Smooth muscle cell of the brain vasculature (primary cell): ENCODE measurements at places on chromosomes 2 and 18.
A peak's percentile ranks its signal among the peaks of the same experiment; 100 is the strongest.

DNA sequence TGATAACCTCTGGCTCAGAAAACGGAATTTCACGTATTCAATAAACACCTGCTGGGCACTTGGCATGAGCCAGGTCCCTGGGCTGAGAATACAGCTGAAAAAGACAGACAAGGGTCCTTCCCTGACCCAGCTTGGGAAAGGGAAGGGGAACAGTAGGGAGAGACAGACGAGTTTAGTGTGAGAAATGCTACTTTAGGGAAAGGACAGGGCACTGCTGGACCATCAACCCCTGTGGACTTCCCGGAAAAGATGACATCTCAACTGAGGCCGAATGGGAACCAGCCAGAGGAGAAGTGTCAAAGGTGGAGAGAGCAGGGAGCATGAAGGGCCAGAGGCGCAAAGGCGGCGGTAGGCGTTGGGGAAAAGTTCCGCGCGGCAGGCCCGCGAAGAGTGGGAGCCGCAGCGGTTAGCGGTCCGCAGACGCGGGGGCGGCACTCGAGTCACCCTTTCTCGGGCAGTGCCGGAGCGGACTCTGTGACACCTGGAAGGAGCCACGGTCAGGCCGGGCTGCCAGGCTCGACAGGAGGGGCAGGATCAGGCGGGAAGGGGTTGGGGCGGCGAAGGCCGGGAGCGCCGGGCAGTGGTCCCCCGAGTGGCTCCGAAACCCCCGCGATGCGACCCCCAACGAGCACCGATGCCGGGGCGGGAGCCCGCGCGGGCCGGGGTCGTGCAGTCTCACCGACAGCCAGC, 519 bp downstream of the TEX261 start:
- DNase-seq = no peak

DNA sequence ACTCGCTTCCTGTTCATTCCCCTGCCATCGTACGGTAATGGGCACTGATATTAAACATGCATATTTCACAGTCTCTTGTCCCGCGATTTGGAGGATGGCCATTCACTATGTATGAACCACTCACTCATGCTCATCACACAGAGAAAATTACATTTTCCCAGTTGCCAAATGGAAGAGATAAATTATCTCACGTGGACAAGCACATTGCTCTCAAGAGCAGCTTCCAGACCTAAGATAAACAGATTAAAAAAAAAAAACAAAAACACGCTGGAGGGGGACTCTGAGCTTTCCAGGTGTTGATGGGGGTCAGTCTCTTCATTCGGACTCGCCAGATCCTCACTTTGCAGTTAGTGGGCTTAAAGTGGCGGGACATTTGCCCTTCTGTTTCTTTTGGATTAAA, 1.7 kb upstream of the MAPK4 start:
- no peak for DNase-seq

GRCh38 chr2:47735136-47735869, 47.6 kb upstream of the MSH6 start:
- no peak for DNase-seq

DNA sequence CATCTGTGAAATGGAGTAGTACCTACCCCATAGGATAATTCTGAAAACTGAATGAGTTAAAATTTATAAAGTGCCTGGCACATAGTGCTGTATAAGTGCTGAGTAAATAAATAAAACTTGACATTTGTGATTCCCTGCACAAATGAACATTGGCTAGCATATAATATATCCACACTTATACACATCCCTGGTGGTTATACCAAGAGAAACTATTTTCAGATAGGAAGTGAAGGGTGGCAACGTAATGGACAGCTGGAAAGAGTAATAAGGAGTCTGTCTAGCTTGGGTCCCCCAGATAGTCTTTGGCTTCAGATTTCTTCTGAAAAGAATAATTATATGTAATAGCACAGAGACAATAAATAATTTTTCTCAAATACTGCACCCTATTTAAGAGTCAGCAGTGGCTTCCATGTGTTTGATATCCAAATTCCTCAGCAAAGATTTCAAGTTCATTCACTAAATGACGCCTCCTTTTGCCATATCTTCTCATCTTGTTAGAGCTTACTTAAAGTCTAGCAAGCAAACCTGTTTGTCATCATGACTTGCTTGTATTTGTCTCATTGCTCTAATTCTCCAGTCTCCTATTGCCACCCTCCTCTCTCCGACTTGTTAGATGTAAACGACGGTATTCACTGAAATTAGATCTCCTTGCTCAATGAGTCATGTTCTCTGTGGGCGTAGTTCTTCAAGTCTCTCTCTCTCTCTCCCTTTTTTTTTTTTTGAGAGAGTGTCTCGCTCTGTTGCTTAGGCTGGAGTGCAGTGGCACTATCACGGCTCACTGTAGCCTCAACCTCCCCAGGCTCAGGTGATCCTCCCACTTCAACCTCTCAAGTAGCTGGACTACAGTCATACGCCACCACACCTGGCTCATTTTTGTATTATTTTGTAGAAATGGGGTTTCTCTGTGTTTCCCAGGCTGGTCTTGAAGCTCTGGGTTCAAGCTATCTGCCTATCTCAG, 8.7 kb upstream of the ADGRF3 start:
- DNase-seq = peak; percentile 73

DNA sequence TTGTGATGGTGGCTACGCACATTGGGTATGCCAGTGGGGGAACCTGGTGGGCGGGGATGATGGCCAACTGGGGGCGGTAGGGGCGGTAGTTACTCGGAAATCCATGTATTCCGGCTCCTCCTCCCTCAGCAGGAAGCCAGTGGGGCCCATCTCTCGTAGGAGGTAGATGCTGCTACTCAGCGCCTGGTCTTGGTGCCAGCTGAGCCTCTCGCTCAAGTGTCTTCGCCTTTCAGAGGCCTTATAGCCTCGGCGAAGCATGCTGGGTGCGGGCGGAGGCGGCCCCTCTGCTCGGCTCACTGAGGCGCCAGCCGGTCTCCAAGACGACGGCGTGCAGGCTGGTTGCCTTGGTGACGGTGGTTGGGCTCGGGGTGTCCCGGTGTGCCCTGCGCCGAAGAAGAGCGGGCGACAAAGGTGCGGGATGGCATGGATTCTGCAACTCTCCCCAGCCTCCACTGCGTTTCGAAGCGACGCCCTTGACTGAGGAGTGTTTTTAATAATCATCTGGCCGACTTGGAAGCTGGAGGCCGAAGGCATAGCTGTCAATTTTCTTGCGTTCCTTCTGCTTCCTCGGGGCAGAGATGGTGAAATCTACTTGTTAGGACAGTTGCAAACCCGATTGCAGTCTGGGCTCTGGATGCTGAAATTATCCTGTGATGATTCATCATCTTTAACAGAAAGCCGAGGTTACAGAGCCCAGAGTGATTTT, at the start of gene ZSWIM2:
Gene ZSWIM2, minus strand, starts transcription at position 298 of the 706 bp plus-strand sequence. Its CDS starts 40 bp downstream, at position 258.
- peak; percentile 35 for DNase-seq

DNA sequence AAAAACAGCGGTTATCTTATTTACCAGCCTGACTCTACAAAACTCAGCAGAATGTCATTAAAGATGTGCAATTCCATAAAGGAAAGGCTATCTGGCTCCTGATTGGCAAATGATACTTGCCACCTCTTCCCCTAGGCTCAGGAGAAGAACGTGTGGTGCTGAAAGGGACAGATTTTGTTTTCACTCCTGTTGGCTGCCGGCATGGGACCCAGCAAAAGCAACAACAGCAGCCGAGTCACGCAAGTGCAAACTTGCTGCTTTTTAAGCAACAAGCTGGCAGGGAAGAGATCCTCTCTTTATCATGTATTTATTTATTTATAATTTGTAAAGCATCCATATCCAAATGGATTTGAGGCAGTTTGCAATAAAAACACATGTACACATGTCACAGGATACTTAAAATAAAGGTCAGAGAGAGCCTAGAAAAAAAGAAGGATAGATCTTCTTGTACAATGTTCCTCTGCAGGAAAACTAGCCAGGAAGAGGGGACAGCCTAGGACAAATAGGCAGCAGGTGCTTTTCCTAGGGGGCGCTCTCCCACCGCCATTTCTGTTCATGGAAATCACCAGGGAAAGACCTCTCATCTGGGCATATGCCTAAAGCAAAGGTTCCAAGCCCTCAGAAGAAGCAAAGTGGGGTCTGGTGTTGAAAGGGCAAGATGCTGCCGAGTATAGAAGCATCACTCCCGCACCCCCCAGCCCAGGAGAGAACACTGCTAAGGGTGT, 799.3 kb downstream of the BCL11A start:
- DNase-seq = no peak

DNA sequence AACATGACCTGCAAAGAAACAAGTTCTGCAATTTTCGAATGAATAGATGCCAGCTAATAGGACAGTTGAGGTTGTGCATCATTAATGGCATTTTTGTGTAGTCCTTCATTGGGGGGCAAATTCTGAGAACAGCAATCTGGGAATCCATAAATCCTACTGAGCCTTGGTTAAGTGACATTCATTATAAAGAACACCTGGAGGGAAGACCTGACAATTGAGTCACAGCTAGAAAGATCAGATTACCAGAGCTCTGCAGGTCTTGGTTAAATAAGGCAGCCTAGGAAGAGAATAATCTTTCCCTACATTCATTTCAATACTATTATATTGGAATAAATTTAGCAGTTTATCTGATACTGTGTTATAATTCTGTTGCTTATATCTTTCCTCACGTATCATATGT, 14.3 kb downstream of the KCNH7 start:
- no peak for DNase-seq

DNA sequence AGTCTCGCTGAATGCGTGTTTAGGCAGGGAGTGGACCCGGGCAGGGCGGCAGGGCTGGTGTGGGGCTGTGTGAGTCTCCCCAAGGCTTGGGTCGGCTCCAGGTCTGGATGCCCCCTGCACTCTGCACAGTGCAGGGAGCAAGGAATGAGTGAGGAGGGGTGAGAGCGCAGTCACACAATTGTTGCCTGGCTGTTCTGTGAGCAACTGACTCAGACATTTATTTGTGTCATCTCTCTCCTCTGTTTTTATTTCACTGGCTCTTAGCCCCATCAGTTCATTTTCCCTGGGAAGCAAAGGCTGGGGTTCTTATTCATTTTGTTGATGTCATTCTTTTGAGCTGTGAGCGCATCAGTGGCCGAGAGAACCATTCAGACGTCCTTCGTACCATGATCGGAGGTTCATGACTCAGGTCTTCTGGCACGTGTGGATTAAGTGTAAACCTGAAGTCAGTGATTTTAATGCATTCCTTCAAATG, 61.1 kb downstream of the GATA6 start:
- no peak for DNase-seq

DNA sequence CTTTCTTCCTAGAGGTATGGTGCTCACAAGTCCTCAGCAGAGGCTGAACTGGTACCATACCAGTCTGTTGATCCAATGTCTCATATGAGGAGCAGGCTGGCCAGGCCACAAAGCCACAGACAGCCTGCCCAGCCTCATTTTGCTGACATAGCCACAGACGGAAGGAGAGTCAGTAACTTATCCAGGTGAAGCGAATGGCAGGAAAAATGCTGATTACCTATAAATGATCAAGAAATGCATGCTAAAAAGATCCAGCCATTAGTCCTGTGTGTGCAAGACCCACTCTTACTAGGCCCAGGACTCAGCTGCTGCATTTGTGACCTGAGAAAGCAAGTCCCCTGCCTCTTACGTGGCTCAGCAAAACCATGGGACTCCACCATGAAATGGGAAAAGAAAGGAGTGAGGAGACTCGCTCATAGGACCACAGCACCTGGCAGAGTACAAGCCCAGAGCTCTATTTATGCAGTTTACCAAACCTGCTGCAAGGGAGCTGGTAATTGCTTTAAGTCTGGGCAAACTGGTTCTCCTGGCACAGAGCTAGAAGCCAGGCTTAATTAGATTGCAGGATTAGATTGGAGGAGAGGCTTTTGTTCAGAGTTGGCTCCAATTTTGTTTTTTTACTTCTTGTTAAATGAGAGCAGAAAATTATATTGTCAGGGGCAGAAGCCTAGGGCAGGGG, 19.0 kb downstream of the RHOB start:
- DNase-seq = no peak

DNA sequence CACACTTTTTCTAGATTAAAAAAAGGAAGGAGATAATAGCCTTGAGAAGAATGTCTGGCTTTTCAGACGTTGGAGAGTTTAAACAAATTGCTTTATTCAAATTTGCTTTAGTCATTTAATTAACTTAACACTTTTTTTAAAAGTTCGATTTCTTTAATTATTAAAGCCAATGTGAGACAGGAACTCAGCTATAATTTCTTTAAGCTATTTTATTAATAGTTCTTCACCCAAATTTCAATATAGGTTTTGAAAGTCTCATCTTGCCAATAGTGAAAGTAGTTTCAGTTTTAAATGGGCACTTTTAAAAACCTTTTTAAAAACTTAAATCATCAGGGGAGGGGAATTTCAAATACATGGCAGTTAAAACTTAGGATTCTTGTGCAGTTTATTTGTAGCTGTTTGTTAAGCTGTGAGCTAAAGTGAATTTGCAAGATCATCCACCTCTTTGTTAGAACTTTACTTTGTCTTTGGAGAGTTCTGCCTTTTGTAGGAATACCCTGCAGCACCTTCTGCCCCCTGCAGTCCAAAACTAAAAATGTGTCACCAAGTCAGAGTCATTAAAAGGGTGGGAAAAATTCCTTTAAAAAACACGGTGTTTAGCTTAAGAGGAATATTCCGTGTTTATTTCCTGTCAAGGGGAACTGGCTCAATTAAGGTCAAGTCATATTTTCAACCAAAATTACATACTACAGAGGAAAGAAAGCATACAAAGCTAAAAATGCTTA, 4.6 kb downstream of the TGIF1 start:
- DNase-seq = no peak
